ENCODE measurements at places on chromosomes 13 and 19.

DNA sequence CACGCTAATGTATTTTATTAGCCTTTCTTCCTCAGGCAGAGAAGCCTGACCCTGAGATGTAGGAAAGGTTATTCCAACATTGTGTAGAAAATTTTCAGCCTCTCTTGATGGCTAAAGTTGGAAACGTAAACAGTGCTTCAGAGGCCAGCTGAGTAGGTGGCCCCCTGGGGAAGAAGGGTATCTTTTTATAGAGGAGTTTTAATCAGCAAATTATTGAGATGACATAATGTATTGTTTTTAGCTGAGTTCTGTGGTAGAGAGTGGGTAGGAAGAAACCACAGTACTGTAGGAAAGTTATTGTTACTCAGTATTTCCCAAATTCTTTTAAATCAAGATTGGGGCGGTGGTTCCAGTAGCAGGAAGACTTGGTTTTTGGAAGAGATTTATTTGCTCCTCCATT, 268.8 kb downstream of the DLEU7 start:
- no peak for DNase-seq

DNA sequence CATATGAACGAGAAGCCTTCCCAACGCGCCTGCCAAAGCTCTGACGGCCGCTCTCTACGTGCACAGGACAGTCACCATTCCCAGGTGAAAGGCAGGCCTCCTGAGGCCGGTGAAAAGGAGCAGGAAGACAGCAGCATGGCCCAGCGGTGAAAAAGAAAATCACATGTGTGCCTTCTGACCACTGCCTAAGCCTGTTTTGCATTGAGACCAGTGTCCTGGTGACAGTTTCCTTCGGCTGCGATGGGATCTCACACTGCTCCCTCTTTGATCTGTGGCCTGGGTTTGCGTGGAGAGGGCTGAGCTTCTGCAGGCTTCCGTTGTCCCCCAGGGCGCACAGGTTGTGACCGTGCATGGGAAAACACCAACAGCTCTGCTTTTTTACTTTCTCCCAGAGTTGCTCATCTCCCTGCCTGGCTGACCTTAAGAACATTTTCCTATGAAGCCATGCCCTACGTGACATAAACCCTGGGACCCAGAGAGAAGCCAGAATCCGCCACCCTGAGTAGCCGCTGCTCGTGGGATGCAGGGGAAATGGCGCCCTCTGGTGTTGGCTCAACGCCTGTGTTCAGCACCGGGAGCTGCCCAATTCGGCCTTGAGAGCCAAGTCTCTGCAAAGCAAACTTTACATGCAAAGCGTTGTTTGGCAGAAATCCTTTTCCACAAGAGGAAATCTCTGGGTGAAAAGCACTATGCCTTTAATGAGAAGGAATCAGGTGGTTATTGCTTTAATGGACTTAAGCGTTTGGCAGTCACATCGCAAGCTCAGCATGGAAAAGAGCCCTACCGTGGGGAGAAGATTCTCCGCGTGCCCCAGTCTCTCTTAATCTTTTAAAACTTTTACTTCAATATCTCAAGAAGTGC, 112.2 kb upstream of the GPR12 start:
- peak; percentile 82 for DNase-seq

- no peak for DNase-seq
Observed at GRCh38 chr13:28496188-28496564, 1.2 kb upstream of the FLT1 start.

- DNase-seq: no peak
Observed at GRCh38 chr13:31008400-31009115, 76.1 kb downstream of the TEX26 start.

DNA sequence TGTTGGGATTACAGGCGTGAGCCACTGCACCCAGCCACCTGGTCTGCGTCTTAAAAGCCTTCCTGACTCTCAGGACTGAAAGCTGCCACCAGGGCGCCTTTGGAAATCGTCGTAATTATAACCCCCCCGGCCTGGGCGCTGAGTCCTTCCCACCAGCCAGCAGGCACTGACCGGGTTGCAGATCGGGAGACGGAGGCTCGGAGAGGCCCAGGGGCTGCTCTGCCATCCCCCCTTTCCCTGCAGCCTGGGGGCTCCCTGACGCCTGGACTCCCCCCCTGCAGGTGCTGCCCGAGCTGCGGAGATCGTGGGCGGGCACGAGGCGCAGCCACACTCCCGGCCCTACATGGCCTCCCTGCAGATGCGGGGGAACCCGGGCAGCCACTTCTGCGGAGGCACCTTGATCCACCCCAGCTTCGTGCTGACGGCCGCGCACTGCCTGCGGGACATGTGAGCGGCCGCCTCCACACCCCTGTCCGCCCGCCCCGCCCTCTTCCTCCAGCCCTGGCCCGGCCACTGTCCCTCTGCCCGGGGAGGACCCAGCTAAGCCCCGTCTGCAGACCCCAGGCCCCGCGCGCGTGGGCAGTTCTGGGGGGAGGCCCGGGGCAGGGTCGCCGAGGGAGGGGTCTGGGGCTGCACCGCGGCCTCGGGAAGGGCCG, 2.5 kb downstream of the PRTN3 start:
- no peak for DNase-seq

DNA sequence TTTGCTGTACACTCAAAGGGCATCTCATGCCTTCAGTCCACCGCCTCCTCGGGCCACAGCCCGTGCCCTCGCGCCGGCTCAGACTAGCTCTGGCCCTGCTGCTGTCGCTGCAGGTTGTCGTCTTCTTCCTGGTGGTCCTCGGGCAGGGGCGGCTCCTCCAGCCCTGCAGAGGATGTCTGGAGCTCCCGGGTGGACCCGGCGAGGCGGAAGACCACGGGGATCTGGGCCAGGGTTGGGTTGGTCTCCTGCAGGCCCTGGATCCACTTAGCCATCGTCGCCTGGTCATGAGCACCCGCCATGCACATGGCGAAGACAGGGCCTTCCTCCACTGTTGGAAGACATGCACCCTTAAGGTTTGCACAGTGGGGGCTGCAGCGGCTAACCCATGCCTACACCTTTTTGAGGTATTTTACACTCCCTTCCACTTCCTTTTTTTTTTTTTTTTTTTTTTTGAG, 489 bp upstream of the ZNF653 start:
- no peak for DNase-seq

Measured in hematopoietic multipotent progenitor cell treated with erythropoietin and hydrocortisone succinate and interleukin-3 and kit ligand, for 4 days (in vitro differentiated cells).